Mesothelial cell of epicardium (in vitro differentiated cells): ENCODE measurements at places on chromosomes 11 and 22. TPM values are rescaled to one million over a fixed set of nuclear protein-coding genes. Genes with fewer than 3 reads are reported as not detected.

GRCh38 chr11:47225552-47226400, 11.0 kb downstream of the DDB2 start:
- DNase-seq: no peak
- H3K27ac ChIP-seq: no peak overlapping the region
- H3K4me3 ChIP-seq: no peak overlapping the region
- H3K27me3 ChIP-seq: no peaks in the 10 kb centered on the region
- no peaks in the 10 kb centered on the region for H3K4me1 ChIP-seq

DNA sequence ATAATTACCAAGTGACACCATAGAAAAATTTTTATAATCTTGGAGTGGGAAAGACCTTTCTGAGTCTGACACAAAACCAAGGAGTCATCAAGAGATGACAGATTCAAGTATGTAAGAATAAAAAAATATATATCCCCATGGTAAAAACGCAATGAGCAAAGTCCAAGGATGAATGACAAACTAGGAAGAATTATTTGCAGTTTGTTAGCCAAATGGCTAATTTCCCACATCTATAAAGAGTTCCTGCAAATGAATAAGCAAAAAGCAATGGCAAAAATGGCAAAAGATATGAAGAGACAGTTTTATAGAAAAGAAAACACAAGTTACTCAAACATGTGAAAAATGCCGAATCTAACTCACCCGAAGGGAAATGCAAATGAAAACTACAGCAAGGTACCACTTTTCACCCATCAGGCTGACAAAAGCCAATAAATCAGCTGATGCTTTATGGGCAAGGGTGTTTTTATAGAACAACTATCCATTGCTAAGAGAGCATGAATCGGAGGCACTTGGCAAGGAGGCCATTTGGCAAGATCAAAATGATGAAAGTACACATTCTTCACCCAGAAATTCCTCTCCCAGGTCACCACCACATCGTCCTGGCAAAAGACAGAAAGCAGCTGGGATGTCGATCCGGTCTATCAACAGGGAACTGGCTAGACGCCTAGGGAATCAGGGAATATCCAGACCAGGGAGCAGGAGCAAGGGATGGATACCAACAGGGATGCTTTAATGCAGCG, 21.1 kb upstream of the KLHL35 start:
- no peak overlapping the region for H3K4me3 ChIP-seq
- no peaks in the 10 kb centered on the region for H3K36me3 ChIP-seq
- H3K27me3 ChIP-seq: no peaks in the 10 kb centered on the region

GRCh38 chr11:41400819-41401382, 58.6 kb downstream of the LRRC4C start:
- DNase-seq: no peak
- no peaks in the 10 kb centered on the region for H3K36me3 ChIP-seq
- peaks cover 37% of the 10 kb centered on the region for H3K4me1 ChIP-seq
- H3K27ac ChIP-seq: no peak overlapping the region

The CEP126 gene
- total RNA-seq: 3.2 to 3.6 TPM (median 3.4 TPM) in 3 replicates

The ELMOD1 gene
- total RNA-seq: 0.69 to 0.75 TPM (median 0.73 TPM) in 3 replicates

The SLC25A1 gene
- total RNA-seq: 73.6 to 76.3 TPM (median 74.0 TPM) in 3 replicates

The RASD2 gene
- 0.14 to 0.20 TPM in 2 of 3 replicates, not detected in the other for total RNA-seq
